Fibroblast of skin of right biceps (primary cell): ENCODE measurements at places on chromosomes 4 and X.

DNA sequence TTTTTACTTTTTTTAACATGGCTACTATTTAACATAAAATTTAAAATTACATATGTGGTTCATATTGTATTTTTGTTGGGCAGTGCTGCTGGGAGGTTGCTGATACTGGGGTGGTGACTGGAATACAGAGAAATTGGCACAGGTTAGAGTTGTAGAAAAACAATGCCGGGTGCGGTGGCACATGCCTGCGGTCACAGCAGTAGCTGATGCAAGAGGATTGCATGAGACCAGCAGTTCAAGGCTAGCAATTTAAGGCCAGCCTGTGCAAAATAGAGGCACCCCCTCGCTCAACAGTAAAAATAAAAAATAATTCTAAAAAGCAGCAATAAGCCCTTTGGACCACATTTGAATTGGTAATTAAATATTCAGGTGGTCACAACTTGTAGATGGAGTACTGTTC is 11.8 kb upstream of the CPE start:
- DNase-seq = no peak

- DNase-seq = no peak
Measured at GRCh38 chrX:43065978-43066377, 288.0 kb upstream of the PPP1R2C start.

DNA sequence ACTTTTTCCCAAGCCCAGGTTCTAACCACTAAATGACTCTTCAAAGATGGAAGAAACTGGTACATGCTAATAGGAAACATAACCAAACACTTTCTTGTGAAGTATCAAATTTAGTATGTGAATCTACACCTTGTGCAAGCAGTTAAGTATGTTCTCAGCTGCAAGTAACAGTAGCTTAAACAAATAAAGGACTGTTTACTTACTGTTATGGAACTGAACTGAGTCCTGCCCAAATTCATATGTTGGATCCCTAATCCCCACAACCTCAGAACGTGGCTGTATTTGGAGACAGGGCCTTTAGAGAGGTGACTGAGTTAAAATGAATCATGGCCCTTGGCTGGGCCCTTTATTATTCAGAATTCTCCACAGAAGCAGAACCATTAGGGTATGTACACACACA is 178.7 kb downstream of the KDR start:
- no peak for DNase-seq

DNA sequence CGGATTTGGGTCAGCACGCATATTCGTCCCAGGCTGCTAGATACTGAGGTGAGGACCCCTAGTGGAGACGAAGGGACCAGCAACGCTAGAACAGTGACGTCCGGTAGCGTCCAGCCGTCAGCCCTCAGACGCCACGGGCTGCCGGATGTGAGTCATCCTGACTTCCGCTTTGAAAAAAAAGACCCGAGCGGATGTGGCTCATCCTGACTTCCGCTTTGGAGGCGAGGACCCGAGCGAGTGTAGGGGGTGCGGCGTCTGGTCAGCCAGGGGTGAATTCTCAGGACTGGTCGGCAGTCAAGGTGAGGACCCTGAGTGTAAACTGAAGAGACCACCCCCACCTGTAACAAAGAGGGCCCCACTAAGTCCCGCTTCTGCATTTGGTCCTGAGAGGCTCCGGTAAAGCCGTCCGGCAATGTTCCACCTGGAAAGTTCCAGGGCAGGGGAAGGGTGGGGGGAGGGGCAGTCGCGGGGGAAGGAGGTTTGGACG is at the start of gene MAGEB2:
TSS of gene MAGEB2 (plus strand) at position 207 of the 487 bp plus-strand sequence. CDS start 3,018 bp downstream, outside the sequence.
- no peak for DNase-seq

GRCh38 chr4:53809816-53810215 is 218.5 kb upstream of the LNX1 start:
- DNase-seq = no peak

- DNase-seq = peak; percentile 52
Measured at GRCh38 chr4:189021831-189022230, 882.6 kb downstream of the TRIML1 start.

DNA sequence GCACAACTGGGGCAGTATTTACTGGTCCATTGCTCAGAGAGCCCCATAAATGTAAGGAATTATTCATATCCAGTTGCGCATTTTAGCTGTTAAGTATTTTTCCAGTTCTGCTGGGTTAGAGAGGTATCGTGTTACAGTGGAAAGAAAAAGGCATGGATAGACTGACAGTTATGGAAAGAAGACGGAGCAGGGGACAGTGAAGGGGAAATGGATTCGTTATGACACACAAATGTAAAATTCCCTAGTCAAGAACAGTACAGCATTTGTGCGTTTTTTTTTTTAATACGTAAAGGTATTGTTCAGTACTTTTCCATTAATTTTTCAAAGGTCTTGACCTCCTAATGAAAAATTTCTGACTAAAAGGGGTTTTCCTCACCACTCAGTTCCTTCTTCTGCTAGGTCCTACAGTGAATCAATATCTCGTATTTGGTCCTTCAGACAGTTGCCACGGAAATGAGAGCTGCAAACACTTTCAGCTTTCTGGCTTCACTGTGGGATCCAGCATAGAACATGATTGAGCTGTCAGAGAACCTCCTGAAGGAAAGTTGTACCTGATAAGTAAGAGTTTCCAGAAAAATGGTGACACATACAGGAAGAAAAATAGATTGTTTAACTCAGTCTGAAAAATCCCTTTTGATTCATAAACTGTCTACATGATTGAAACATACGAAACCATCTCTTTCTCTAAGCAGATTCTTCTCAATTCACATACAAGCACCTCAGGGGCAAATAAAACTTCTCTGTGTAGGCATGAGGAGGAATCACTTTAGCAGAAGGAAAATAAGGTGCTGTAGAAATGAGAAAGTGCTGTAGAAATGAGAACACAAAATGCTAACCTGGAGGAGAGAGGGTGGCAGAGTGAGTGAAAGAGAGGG is 21.8 kb upstream of the BBS12 start:
- peak; percentile 55 for DNase-seq

GRCh38 chr4:15755321-15756155 is 22.6 kb upstream of the CD38 start:
- peak; percentile 42 for DNase-seq

GRCh38 chr4:84501721-84502267 is 2.7 kb upstream of the NKX6-1 start:
- DNase-seq = no peak

DNA sequence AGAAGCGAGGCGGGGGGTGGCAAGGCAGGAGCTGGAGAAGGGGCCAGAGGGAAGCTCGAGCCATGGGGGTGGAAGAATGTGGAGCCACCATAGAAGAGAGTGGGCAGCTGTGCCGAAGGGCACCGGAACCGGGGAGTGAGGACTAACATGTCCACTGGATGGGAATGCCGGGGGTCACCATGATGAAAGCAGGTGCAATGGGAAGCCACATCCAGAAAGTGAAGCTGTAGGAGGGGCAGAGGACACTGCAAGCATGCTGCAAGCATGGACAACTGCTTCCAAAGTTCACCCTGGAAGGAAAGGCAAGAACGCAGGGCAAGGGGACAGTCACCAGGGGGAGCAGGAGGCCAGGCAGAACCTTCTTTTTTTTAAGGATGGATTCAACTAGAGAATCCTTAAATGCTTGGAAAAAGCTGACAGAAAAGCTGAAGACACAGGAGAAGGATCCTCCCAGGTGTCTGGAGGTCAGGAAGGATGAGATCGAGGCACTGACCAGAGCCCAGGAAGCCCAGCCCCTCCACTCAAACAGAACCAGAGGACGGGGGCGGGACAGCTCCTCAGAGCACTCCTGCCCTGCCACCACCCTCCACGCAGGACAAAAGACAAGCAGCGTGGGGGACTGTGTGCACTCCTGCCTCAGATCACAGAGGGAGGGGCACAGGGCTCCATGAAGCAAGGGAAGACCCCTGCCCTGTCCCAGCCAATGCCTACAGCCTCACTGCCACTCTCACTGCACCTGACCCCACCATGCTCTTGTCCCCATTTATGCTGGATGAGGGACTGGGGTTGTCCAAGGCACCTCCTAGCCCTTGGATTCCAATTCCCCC is 169.2 kb downstream of the AFAP1 start:
- DNase-seq = no peak

- DNase-seq = peak; percentile 49
Measured at GRCh38 chrX:24242649-24243175, 71.2 kb downstream of the SUPT20HL2 start.

DNA sequence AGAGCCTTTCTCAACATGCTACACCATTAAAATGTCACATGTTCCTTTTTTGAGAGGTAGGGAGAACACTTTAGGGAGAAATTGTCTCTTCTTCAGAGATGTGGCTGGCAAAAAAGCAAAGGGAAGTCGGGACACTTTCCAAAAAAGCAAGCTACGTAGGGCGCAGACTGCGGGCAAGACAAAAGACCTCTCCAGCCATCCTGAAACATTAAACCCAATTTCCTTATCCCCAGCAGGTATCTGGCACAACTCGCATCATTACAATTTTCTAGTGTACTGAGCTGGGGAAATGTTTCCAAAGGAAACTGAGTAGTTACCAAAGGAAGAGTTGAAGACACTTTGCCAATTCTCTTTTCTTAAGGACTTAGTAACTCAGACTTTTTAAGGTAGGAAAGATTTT is 116.0 kb downstream of the PACRGL start:
- no peak for DNase-seq
